ENCODE measurements at places on chromosomes 16 and 17.
A peak's percentile ranks its signal among the peaks of the same experiment; 100 is the strongest.

GRCh38 chr16:14449790-14450480 is 180.1 kb downstream of the PARN start:
- no peak for DNase-seq

DNA sequence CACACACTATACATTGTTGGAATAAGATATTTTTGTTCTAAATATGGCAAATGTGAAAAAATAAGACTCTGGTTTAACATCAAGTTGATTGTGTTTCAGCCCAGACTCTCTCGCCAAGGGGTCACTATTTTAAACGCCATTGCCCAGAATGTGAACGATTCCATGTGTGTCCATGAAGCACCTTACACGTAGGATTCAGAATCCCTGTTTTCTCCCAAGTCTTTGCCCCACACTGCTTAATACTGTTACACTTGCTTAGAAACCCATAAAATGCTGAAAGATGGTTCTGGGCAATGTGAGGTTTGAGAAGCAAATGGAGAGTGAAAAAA is 7.7 kb downstream of the HS3ST3B1 start:
- no peak for DNase-seq

- DNase-seq: no peak
Measured at GRCh38 chr16:67542464-67542863, 13.8 kb downstream of the RIPOR1 start.

DNA sequence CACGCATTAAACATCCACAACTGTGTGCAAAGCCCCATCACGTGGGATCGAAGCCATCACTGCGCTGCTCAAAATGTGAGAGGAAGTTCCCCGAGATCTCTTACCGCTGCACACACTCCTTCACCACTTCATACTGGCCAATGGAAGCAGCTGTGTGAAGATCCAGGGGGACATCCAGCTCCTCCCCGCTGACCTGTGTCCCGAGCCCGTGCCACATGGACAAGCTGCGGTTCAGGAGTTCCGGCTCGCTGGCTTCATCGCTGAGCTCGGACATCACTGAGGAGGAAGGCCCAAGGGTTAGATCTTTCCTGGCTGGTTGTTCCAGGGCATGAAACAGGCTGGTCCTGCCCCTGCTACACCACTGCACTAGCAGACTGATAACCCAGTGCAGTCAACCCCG is 4.2 kb downstream of the ANKS3 start:
- DNase-seq: no peak

DNA sequence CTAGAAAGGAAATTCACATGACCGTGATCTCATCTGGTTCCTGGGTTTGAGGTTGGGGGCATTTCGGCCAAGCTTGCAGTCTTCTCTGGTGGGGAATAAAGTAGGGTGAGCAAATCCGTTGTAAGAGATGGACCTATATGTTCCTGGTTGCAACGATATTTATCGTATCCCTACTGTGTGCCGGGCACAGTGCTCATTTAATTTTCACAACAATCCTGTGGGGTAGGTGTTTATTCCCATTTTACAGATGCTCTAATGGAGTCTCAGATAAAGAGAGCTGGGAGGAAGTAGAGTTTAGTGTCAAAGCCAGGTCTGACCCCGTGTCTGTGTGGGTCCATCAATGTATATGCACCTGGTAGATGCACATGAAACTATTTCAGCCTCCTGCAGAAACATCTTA is 9.4 kb downstream of the CMIP start:
- DNase-seq: no peak

- no peak for DNase-seq
Measured at GRCh38 chr17:8788998-8789397, 10.2 kb downstream of the MFSD6L start.

DNA sequence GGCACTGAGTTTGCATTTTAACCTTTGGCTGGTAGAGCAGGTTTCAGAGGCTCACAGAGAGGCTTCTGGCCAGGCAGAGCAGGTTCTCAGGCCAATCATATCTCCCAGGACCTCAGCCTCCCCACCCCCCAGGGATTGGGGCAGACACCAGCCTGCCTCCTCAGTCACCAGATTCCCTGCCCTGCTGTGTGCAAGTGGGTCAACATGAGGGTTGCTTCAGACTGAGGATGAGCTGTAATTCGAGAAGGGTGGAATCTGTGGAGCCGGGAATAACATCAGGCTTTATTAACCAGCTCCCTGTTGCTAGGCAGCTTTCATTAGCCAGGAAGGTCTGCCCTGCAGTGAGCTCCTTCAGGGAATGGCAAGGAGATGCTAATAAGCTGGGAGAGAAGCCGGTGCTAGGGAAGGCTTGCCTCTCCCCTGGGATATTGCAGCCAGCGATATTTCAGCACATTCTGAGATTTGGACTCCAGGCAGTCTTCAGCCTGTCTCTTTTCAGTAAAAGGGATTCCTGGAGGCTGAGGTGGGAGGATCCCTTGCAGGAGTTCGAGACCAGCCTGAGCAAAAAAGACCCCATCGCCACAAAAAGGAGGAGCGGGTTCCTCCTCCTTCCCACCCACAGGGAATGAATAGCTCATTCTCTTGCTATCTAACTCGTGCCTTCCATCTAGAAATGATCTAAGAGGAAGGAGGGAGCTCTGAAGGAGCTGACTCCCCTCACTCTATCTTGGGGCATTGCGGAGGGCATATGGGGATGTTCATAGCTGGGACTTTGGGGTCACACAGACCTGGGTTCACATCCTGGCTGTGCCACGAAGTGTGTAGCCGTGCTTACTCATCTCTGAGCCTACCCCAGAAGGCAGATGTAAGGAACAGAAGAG is 10.7 kb downstream of the SGSM2 start:
- peak; percentile 98 for DNase-seq

DNA sequence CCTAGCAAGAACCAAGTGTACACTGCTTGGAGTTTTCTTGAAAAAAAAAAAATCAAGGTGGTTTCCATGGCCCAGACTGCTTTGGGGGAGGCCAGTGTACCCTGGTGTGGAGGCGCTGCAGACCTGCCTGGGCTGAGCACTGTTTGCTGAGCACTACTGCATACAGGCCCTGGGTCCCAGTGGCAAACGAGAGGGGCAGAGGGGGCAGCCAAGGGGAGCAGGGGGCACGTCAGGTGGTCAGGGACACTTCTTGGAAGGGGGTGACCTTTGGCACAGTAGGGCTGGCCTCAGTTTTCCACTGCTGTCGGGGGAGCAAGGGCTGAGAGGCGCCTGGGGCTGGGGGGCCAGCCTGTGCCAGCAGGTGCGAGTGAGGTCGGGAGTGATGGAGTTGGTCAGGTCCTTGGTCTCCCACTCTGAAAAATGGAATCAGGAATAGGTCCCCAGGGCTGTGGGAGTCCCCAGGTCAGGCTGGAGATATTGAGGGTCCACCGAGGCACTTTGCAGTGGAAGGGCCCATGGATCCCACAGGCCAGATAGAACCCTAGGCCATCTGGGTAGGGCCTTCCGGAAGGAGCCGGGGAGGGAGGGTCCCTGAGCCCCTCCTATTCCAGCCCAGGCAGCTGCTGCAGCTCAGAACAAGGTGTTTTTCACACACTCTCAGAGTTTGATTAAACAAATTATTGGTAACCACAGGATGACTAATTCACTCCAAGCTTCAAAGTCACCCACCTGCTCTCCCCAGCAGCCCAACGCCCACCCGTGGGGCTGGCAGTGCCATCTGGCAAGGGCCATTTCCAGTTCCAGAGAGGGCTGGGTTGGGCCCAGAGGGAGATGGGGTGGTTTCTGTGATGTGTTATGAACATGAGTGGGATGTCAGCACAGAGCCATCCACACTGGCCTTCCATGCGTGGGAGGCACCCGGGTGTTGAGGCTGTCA is 3.5 kb downstream of the ZFPM1 start:
- DNase-seq: no peak

DNA sequence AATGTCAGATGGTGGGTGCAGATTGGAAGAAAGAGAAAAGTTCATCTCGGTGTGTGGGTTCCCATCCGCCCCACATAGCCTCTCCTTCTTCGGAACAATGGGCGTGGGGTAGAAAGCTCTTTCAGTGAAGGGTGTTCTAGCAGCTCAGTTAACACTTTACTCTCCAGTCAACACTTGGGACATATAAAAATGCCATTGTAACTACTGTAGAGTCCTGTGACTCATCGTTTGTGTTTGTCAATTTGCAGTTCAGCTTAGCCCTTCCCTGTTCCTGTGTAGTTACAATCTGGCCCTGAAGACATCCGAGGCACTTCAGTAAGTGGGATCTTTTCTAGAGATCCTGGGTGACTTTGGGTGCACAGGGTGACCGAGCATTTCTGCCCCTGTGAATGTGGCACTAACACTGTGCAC is 11.5 kb upstream of the CLEC18C start:
- no peak for DNase-seq

- no peak for DNase-seq
Measured at GRCh38 chr17:13825526-13826040, 223.9 kb upstream of the HS3ST3A1 start.

- no peak for DNase-seq
Measured at GRCh38 chr17:76667786-76668453, 24.4 kb upstream of the ST6GALNAC1 start.

DNA sequence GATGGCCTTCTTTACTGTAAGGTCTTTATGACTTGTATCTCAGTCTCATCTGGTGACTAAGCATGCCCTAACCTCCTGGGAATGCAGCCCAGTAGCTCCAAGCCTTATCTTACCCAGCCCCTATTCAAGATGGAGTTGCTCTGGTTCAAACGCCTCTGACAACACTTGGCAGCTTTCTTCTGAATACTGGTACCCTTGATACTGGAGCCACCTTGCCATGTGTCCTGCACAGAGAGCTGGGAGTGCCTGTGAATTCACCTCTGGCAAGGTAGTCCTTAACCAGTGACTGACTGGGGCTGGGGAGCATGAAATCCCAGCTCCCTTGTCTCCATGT is 17.2 kb downstream of the NUDT7 start:
- no peak for DNase-seq

- no peak for DNase-seq
Measured at GRCh38 chr16:86752582-86753175, 174.3 kb downstream of the FOXL1 start.

- DNase-seq: no peak
Measured at GRCh38 chr17:50358177-50358576, 12.3 kb downstream of the XYLT2 start.

DNA sequence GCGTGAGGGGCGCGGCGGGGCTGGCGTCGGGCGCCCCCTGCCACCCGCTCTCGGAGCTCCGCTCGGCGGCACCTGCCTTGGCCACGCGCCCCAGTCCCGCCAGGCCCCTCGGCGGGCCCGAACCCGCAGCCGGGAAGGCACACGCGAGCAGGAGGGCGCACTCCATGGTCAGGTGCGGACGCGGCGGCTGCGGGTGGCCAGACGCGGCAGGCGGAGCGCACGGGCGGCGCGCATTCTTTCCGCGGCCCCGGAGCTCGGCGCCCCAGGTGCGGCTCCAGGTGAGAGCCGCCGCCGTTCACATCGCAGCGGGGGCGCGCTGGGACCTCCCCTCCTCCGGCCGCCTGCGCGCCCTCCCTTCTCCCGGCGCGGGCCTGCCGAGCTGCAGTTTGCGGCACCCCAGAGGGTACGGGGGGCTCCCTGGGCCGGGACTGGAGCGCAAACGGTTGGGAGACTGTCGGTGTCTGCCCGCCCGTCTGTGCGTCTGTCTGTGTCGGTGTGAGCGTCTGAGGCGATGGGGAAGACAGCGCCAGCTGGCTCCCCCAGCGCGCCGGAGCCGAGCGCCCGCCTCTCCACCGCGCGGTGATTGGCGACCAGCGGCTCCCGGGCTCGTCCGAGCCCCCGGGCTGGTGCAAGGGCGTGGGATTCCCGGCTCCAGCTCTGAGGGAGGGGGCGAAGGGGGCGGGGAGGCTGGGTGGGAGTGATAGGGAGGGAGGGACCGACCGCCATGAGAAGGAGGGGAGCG is at the start of gene ADAMTS18:
ADAMTS18 (minus strand) TSS at position 505 of the 742 bp plus-strand sequence; CDS start at position 166, 339 bp downstream.
- DNase-seq: no peak

DNA sequence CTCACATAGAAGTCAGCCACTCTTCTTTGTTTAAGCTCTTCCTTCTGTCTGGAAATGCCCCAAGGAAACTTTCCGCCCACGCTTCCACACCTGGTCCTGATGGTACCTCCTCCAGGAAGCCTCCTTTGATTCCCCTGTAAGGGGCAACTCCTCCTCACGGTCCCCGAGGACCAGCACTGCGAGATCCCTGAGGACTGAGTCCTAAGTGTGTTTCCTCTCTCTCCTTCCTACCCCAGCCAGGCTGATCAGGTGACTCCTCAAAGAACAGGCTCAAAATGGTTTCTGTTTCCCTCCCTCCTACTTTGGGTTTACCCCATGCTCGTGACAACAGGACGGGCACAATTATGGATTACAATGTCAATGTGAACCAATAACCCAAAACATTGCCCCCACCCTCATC is 63.0 kb upstream of the MED9 start:
- DNase-seq: no peak

DNA sequence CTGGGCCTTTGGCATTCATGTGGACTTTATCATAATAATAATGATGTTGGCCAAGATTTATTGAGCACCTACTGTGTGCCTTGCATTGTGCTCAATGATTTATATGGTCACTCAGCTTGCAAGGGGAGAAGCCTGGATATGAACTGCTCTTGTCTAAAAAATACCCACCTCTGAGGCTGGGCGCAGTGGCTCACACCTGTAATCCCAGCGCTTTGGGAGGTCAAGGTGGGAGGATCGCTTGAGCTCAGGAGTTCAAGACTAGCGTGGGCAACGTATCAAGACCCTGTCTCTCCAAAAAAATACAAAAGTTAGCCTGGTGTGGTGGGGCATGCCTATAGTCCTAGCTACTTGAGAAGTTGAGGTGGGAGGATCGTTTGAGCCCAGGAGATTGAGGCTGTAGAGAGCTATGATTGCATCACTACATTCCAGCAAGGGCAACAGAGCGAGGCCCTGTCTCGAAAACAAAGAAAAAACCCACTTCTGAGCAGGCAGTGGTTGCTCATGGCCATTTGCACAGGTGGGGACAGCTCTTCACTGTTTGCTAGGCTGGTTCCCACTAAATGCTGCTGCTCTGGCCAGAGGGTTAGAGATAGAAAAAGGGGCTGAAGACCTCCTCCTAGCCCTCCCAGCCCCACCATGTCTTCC is 4.3 kb upstream of the ADGRG1 start:
- no peak for DNase-seq

DNA sequence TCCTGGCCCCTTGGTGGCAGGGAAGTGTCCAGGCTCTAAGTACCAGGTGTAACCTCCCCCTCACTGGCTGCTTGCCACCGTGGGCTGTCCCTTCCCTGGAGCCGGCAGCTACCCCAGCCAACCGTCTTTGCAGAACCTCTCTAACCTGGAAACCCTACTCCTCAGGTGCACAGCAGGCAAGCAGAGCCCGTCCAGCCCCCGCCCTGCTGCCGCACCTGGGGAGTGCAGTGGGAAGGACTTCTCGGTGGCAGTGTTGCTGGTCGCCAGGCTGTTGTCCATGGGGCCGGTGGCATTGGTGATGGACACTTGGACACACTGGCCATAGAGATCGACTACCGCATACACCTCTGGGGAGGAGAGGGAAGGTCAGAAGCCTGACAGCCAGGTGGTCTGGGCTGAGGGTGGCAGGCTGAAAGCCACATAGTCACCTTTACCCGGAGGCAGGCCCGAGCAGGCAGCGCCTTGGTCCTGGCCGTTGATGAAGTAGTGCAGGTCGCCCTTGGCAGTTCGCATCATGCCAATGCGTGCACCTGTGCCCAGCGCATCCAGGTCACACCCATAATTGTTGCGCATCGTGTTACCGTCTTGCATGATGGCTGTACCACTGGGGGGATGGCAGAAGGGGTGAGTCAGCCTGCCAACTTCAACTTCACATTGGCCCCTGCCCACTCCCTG is 6.5 kb downstream of the NEURL4 start:
- no peak for DNase-seq

Data from LNCaP clone FGC (cell line).